ENCODE measurements at places on chromosomes 6 and 20.

GRCh38 chr20:5977223-5977622 is 26.8 kb downstream of the MCM8 start:
- DNase-seq = no peak

GRCh38 chr6:113805173-113805790 is 51.9 kb upstream of the MARCKS start:
- no peak for DNase-seq

GRCh38 chr6:159084493-159085091 is 39.8 kb upstream of the TAGAP start:
- peak; percentile 88 for DNase-seq

DNA sequence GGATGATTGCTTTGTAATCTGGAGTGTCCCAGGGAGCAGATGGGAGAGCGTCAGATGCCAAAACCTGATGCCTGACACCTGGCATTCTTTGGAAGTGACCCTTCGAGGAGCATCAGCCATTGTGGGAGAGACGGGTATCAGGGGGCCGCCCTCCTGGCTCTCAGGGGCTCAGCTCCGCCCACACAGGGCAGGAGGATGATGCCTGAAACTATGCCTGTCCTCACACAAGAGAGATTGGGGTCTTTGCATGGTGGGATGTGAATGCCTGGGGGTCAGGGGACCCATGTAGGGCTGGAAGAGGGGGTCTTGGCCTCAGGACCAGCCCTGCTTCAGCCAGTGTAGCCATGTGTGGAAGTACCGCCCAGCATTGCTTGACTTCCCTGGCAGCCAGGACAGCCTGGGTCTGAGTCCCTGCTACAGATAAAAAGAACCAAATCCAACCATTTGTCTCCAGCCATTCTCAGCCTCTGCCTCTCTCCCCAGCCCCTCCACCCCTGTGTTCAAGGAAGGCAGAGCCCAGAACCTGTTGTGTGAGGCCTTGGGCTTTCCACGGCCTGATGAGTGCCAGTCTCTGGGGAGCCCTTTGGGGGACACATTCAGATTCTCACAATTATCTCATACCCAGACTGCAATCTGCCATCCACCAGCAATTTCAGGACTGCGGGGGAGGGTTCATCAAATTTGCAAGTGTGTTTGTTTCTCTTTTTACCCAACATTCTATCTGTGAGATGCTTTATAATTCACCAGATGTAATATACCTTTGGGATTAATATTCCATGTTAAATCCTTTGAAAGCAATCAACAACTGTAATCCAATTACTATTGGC is 371.2 kb downstream of the PREX1 start:
- DNase-seq = no peak

GRCh38 chr6:84151669-84152068 is 75.8 kb downstream of the CEP162 start:
- DNase-seq = no peak

GRCh38 chr6:149948011-149948410 is 6.2 kb downstream of the ULBP2 start:
- no peak for DNase-seq

- peak; percentile 98 for DNase-seq
These were observed 115.1 kb downstream of the ZMYND8 start for GRCh38 chr20:47241345-47241781.

GRCh38 chr6:44262467-44263353 is 2.6 kb downstream of the NFKBIE start:
- DNase-seq = no peak

DNA sequence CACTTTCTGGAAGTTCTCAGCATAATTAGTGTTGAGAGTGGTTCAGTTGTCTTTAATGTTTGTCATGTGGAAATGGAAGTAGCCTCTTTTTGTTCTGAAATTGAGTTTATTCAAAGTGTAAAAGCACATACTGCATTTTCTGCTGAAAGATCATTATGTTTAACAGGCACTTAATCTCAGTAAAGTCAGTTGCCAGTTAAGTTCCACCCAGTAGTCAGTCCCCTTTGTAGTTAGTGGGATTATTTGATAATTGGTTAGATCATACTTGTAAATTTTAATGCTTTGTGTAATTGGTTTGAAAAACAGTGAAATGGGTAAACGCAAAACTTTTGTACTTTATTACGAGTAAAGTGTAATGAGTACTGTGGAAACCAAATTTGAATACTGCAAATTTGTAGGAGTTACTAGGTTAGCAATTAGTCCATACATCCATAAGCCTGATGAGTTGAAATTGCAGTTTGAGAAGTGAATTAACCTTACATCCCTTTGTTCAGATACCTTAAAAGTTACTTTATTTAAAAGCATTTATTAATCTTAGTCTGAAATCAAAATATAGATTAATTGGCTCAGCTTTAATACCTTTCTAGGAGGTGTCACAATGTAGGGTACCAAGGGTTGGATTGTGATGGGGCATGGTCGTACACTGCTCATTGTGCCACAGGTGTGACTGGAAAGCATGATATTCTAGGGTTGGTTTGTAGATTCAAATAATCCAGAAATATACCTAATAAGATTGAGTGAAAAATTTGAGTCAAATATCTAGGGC is 4.4 kb downstream of the SRSF6 start:
- DNase-seq = no peak

GRCh38 chr20:6770786-6771100 is 3.3 kb downstream of the BMP2 start:
- no peak for DNase-seq

DNA sequence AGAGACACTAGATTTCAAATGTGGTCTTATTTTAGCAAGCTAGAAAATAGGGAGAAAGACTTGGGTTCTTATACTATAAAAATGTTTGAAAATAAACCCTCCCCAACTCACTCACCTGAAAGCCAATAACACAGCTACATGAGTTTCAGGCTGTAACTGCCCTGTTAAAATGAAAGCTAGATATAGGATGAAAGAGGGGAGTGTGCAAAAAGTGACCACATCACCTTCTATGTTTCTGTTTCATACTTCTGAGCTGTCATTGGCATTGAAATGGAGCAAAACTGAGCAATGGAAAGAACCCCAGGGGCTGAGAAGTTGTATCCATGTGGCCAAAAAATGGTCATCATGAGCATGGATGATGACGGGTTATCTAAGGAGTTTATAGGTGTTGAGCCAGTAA is 148.1 kb upstream of the TENT5A start:
- DNase-seq = no peak

GRCh38 chr6:112780498-112781096 is 433.5 kb downstream of the RFPL4B start:
- peak; percentile 86 for DNase-seq

DNA sequence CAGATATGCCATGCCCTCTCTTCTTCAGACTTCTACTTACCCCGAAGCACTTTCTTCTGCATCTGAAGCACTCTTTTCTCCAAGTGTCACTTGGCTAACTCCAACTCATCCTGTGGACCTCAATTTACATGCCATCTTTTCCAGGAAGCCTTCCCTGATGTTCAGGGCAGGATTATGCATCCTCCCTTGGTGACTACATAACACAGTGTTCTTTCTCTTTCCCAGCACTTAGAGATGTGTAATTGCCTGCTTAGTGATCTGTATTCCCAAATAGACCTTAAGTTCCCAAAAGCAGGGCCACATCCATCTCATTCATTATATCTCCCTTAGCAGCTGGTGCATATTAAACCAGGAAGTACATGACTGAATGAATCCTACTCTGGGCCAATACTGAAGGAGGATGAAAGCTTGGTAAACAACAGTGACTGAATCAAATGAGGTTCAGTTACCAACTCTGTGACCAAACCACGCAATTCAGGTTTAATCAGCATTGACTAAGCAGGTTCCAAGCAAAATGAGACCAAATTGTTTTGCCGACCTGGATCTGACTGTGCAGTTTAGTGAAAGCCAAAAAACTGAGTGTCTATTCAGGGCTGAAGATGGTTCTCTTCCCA is 121.4 kb upstream of the TCF21 start:
- no peak for DNase-seq

GRCh38 chr6:111813677-111814310 is 59.5 kb downstream of the FYN start:
- DNase-seq = no peak

DNA sequence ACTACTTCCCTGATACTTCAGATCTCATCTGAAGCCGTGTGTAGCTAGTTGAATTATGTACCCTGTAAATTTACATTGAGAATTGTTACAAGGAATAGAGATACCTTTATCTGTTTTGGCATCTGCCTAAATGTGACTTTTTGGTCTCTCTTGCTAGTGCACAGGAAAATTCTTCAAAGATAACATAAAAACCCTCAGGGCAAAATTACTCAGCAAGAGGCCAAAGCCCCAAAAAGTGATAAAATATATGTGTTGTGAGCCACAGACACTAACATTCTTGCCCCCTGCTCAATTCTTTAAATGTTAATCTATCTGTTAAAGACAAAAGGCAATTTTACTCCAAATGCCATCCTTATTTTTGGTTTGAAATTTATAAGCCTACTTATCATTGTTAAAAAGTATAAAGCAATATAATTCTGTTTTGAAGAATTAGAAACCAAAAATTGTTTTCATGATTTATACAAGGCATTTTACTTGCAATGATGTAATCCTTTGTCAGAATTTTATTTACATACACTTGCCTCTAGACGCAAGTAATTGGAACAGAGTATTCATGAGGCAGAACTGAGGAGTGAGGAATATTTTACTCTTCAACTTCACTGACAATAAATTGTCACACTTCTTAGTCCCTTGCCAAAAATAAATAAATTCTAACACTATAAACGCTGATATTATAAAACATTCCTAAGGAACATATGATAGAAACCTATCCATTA is 186.2 kb downstream of the EPM2A start:
- DNase-seq = no peak

DNA sequence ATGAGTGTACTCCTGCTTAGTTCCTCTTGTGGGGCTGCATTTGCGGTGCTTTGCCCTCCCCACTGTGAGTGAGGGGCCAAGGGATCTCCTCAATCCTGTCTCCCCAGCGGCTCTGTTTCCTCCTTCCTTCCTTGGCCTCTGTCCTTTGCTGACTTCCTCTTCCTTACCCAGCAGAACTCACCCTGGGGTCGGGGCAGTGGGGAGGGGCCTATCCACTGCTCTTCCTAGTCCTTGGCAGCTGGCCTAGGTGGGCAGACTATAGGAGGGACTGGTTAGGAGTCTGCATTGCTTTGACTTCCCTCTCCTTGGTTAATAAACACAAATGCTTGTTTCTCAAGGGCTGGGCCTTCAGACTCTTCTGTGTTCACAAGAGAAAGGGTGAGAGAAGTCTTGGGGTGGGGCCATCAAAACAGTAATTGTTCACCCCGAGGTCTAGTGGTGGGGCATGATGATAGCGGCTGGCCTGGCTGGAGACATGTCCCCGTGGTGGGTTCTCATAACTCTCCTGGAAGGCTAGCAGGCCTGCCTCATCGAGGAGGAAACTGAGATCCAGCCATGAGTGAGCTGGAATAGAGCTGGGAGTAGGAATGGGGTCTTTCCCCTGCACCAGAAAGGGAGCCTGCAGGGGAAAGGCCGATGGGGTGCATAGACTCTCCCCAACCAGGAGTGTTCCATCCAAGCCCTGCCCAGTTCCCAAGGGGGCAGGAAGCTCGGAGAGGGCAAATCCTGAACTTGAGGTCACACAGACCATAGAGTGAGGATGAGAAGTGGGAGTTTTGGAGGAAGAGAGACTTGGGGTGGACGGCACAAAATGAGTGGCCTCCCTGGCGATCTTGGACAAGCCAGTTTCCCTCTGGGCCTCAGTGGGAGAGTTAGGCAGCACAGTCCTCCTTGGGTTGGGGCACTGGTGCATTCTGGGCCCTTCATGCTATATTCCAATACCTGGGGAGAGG is 12.7 kb downstream of the FAM110A start:
- no peak for DNase-seq

GRCh38 chr6:159807150-159807858 is 7.2 kb downstream of the PNLDC1 start:
- DNase-seq = no peak

GRCh38 chr6:37648465-37649330 is 49.0 kb downstream of the MDGA1 start:
- peak; percentile 11 for DNase-seq

GRCh38 chr20:47027456-47027855 is 132.8 kb downstream of the EYA2 start:
- DNase-seq = no peak

DNA sequence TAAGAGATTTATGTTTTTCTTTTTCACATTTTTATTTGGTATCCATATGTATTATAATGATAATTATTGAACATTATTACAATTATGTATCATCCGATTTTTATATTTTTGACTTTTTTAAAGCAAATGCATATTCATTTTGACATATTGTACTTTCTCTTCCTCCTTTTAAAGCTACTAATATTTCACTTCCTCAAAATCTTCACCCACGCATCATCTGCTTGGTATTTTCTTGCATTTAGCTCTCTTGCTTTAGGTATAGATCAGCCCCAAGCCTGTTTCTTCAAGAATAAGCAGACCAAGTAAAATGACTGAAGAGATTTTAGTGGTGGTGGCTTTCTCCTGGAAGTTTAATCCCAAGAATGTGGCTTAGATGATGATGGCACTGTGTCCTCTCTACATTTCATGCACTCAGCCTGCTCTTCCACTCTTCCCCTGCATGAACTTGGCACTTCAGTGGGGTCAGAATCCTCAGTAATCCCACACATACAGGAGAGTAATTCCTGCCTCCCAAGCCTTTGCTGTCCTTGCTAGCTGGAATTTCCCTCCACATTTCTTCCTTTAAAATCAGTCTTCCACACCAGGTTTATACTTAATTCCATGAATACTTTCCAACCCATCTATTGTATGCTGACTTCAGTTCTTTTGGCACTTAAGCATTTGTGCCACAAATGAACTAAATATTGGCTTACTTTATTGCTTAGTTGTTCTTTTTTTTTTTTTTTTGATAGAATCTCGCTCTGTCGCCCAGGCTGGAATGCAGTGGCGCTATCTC is 8.2 kb downstream of the NCOA7 start:
- DNase-seq = peak; percentile 54

- peak; percentile 35 for DNase-seq
These were observed 8.8 kb upstream of the MOG start for GRCh38 chr6:29647927-29648642.

DNA sequence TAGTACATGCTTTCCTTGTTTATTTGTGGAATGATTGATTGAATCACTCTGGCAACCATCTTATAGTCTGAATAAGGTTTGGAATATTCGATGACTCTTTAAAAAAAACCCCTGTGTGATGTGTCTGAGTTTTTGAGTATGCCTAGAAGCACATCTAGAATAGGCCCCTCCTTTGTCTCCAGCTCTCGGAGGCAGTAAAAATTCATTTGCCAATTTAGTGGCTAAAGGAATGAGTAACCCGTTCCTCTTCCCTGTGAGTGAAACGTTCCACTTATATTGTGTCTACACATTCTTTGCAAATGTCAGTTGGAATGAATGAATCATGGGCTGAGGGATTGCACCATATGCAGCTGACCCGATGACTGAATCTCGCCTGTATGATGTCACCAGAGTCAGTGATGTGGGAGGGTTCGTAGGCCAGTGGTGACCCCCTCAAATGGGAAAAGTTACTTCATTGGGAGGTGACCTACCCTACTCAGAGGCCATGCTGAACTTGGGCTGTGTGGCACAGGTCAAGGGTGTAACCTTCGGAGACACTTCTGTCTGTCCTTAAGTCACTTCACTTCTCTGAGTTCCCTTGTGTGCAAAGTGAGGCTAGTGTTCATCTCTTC is 21.6 kb downstream of the MOCS3 start:
- DNase-seq = peak; percentile 99

DNA sequence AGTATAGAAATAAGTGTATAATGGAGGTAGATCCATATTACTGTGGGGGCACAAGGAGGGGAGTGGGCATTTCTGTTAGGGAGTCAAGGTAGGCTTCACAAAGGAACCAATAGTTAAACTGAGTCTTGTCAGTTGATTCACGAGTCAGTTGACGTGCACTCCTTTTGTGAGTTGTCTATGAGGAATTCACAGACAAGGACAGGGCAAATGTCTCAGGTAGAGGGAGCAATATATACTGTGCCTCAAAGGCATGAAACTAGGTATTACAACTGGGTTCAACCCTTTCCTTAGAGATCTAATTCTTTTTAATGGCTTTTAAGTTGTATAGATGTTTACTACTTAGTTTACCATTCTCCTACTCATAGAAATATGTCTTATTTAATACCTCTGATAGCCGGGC is 11.0 kb downstream of the TMEM14C start:
- DNase-seq = no peak
